ENCODE measurements at places on chromosomes 3 and 15.

DNA sequence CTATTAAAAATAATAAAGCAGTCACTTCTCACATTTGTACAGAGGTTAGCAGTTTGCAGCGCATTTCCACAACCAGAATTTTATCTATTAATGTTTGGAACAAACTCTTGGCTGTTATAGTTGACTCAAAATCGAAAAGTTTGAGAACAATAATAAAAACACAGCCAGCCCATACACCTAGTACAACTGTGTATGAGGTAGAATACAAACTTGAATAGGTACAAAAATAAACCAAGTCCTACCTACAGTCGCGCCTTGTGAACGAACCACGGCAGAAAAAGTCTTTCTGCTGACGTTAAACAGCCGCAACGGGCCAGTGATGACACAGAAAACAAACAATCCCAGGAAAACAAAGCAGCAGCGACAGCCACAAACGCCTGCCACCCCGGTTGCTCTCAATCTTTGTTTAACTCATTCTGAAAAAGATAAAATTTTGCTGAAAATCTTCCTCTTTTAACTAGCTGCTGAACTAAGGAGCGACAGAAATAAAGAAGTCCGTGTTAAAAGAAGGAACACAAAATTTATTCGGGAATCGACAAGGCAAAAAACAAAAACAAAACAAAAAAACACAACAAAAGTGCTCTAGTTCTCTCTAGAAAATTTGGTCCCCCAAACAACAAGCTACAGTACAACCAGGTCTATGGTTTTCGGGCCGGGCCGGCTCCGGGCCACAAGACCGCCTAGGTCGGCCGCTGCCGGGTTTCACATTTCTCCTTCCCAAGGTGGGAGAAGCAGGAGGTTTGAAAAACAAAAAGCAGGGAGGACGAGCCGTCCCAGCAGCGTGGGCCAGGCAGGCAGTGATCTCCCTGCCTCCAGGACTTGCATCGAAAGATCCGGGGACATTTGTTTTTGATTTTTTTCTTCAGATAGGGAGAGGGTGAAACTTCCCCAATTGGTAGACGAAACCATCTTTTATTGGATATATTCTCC, 2.9 kb downstream of the FOXL2 start:
- no peak for DNase-seq

- DNase-seq: no peak
Observed at GRCh38 chr3:158220575-158220974, 110.7 kb downstream of the RSRC1 start.

GRCh38 chr15:82081914-82082762, 36.3 kb upstream of the MEX3B start:
- no peak for DNase-seq

DNA sequence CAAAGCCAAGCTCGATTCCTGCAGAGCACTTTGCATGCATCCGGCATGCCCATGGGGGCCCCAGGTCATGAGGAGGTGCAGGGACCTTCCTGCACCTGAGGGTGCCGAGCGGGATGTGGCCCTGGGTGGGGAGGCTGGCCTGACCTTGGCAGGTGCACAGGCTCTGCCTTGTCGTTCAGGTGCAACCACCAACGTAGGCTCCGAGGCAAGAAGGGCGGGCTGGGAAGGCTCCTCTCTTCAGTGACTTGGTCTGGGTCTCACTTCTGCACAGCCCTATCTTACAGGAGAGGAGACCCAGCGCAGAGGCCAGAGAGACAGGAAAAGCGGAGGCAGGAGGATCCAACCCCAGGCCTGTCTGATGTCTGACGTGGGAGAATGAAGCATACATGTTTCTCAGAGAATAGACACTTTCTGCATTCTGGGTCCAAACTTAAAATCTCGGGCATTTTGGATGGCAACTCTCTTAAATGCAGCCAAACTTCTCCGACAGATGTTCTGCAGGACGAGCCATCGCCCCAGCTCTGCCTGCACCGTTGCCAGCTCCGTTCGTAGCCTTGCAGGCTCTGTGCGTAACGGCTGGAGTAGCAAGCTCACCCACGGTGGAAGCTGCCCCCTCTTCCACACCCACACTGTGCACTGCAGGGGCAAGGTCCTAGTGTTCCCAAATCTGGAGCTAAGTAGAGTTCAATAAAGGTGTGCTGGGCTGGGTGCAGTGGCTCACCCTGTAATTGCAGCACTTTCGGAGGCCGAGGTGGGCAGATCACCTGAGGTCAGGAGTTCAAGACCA, 60.8 kb upstream of the SNRPA1 start:
- DNase-seq: no peak

GRCh38 chr15:68431792-68432401, at the start of gene ITGA11:
Gene ITGA11 (minus strand): TSS chr15:68432163. CDS start chr15:68432066, 97 bp downstream.
- DNase-seq: no peak

GRCh38 chr15:64883100-64883581, 28.6 kb upstream of the ANKDD1A start:
- DNase-seq: peak; percentile 17

GRCh38 chr3:38957296-38957695, 94.4 kb downstream of the SCN11A start:
- DNase-seq: no peak

GRCh38 chr3:160398820-160399124, 253 bp downstream of the IFT80 start:
- no peak for DNase-seq

- no peak for DNase-seq
Observed at GRCh38 chr15:76286271-76286879, 24.9 kb downstream of the ETFA start.

GRCh38 chr15:50431204-50431603, 7.0 kb downstream of the USP8 start:
- no peak for DNase-seq

- DNase-seq: no peak
Observed at GRCh38 chr15:75104804-75105557, 81.6 kb downstream of the PPCDC start.

- DNase-seq: peak; percentile 35
Observed at GRCh38 chr3:71305231-71306206, 278.0 kb downstream of the FOXP1 start.

DNA sequence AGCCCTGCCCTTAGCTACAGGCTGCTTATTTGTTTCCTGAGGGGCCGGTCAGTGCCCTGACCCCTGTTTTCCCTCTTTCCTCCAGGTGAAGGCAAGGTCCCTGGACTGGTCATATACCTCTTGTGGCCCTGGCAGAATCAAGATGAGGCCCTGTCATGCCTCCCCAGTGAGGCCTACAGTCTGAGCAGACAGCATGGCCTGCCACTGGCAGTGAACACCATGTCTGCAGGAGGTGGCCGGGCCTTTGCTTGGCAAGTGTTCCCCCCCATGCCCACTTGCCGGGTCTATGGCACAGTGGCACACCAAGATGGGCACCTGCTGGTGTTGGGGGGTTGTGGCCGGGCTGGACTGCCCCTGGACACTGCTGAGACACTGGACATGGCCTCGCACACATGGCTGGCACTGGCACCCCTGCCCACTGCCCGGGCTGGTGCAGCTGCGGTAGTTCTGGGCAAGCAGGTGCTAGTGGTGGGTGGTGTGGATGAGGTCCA, 1.2 kb downstream of the KLHDC8B start:
- no peak for DNase-seq

DNA sequence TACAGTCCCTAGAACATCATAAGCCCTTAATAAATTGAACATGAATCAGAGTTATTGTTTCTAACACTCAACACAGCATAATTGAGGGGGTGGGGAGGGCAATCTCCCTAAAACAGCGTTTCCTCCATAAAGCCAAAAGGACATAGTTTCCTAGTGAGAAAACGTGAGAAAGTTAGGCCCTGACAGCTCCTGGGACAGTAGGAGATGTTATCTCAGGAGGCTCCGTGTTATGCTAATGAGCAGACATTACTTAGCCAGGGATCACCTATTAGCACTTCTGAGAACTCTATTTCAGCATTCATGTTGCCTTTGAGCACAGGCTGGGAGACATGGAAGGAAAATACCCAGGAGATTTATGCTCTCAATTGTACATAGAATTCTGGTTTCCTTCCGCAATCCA, 229.1 kb upstream of the ADAMTS9 start:
- no peak for DNase-seq

DNA sequence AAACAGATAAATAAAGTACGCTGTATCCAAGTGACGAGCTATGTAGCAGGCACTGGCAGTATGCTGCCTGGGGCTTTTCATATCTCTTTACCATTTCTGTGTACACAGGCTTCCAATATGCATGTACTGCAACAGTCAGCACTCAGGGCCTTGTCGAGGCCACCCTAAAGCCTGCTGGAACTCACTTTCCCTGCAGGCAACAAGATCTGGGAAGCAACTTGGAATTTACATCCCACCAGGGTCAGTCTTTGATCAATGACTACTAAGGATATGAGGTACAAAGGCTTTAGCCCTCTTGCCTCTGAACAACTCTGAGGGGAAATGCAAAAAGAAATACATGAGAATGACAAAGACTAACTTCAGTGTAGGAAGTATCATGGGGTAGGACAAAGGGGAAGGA, 101.8 kb upstream of the ARL6 start:
- DNase-seq: no peak

DNA sequence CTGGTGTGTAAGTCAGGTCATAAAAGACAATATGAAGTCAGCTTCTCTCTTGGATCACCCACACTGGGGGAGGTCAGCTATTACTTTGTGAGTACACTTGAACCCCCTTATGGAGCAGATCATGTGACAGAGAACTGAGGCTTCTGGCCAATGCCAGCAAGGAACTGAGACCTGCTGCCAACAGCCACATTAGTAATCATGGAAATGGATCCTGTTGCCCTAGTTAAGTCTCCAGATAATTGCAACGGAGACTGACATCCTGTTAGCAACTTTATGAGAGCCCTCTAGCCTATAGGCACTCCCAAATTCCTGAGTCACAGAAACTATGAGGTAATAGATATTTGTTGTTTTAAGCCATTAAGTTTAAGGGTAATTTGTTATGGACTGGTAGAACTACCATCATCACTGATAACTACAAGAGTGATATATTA, 110.4 kb upstream of the GMNC start:
- DNase-seq: no peak

DNA sequence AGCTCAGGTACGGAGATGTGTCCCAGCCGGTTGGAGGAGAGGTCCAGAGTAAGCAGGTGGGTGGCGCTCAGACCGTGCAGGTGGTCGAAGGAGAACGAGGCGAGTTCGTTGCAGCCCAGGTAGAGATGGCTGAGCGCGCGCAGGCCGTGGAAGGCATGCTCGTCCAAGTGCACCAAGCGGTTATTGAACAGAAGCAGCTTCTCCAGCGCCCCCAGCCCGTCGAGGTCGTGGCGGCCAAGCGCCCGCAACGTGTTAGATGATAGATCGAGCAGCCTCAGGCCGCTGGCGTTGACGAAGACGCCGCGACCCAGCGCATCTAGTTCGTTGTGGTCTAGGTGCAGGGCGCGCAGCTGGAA, 648 bp downstream of the AMIGO3 start:
- no peak for DNase-seq

GRCh38 chr3:99648101-99648500, 9.7 kb downstream of the COL8A1 start:
- no peak for DNase-seq

Measured in right lobe of liver (tissue), 6 donors.